CD4-positive, alpha-beta T cell treated with Interleukin-10 for 1 hour (primary cell): ENCODE measurements at places on chromosomes 4 and X.

DNA sequence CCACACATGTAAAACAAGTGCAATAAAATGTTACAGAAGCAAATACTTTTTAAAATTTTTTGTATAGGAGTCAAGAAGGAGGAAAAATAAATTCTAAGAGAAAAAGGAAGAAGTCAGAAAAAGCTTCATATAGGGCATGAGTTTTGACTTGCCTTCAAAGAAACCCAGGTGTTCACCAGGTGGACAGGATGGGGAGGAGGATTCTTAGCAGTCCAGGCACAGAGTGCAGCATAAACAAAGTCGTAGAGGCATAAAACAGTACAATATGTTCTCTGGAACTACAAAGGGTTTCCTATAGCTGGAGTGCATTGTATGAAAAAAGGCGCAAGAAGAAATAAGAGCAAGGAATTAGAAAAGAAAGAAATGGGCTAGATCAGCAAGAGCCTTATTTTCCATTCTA is 1.9 kb upstream of the SCFD2 start:
- DNase-seq = no peak

DNA sequence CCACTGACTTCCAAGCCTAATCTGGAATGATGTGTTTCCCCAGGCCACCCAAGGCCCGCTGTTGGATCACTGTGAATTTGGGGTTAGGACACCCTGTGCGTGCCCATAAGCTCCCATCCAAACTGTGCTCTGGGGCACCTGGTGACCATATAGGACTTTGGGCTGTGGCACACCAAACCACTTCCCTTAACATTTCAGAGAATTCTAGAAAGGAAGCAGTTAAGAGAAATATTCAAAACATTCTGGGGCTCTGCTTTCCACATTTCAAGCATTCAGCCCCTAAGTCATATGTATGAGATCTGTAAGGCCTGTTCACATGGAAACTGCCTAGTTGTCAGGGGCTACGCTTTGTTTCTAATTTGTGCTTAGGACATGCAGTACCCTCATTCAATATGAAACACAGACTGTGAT is 14.4 kb downstream of the VGLL1 start:
- DNase-seq = peak; percentile 26

DNA sequence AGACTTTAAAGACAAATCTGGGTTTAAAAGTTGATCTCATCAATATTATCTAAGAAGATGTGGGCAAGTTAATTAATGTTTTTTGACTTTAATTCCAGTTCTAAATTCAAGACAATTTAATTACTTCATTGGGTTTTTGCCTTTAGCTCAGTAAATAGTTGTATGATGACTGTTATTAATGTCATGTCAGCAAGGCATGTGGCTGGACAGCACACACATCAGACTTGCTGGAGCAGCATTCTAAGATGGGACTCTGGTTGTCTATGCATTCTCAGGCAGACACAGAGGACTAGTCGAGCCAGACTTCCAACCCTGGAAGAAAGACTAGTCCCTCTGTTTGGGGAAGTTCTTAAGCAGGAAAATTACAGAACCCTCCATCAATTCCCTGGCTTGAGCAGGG is 180.7 kb upstream of the GK2 start:
- DNase-seq = no peak

DNA sequence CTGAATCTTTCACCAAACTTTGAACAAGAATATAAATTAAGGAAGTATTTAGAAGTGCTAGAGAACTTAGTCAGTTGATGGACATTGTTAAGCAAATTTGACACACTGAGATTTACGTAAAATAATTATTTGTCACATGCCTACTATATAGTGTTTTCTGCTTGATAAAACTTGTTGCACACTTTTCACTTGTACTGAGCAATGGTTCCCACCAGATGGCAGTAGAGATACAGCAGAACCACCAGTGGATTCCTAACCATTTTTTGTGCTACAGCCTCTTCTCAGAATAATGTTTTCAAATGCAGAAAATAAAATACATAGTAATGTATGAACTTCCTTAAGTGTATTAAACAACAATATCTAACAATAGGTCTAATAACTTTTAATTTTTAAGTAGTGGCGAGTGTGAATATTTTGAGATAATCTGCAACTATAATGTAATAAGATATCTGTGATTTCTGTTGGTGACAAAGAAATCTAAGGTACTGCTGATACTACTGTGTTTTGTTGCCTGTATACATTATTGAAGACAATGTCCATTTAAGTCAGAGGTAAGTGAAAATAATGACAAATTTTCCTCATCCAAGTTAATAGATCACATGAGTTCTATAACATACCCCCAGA is 81.2 kb downstream of the APOOL start:
- peak; percentile 42 for DNase-seq

DNA sequence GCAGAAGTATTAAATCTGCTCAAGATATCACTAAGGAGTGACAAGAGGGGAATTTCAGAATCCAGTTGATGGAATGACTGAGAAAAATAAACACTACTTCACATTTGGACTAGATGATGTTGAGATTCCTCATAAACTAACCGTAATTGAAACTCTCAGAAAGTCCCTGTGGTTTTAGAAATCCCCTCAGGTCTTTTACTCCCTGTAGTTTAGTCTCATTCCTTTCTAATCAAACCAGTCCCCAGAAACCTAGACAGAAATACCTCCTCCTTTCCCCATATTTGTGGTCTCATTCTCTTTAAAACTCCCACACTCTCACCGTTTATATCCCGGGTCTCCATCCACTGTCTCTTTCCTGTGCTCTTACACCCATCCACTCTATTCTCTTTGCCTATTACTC is 15.0 kb upstream of the TLR1 start:
- DNase-seq = no peak

DNA sequence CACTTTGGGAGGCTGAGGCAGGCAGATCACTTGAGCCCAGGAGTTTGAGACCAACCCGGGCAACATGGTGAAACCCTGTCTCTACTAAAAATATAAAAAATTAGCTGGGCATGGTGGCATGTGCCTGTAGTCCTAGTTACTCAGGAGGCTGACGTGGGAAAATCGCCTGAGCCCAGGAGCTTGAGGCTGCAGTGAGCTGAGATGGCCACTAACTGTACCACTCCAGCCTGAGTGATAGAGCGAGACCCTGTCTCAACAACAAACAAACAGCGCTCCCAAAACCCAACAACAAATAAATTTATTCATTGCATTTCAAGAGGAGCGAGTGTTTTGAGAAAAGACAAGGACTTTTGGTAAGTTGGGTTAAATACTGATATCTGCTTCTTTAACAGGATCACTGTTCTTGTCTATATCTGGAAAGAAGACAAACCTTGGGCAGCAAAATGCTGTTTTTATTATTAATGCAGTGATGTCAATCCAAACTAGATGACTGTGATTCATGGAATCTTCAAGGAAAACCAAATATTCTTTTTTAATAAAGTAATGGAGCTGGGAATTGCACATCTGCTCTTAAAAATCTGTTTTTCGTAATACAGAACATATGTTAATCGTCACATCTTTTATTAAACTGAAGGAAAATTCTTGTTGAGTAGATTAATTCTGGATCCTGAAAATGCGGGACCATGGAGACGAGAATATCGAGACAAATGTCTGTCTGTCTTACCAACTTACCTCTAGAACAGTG is 90.8 kb upstream of the LIMCH1 start:
- DNase-seq = no peak

- DNase-seq = no peak
These were observed 3.6 kb upstream of the TMEM271 start for GRCh38 chr4:579543-580175.

- DNase-seq = no peak
These were observed 47.0 kb downstream of the SEC24D start for GRCh38 chr4:118788911-118789310.

DNA sequence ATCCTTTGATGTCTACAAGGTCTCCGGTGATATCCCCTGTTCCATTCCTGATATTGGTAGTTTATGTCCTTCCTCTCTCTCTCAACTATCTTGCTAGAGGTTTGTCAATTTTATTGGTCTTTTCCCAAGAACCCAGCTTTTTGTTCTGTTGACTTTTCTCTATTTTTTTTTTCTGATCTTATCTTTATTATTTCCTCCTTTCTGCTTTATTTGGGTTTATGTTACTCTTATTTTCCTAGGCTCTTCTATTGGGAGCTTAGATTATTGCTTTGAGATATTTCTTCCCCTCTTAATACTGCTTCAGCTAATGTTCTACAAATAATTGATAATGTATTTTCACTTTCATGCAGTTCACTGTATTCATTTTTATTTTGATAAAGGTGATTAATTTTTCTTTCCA is 44.2 kb downstream of the EIF2S3 start:
- no peak for DNase-seq

- no peak for DNase-seq
These were observed 95.0 kb downstream of the NYX start for GRCh38 chrX:41542135-41542534.

DNA sequence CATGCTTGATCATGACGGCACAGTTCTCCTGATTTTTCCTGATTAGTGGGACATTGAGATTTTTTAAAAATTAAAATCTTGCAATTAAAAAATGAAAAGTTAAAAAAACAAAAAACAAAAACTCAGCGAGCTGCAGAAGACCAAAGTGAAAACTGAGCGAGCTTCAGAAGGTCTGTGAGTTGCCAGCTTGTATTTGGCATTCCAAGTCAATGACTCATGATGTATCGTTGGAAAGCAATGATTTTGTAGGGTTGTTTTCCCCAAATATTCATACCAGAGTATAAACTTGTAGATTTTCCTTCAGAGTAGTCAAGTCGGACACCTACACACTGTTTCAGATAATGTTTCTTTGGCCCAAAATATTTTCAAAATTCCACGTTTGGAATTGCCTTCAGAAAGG is 76.9 kb downstream of the LRRC66 start:
- DNase-seq = no peak

GRCh38 chrX:17397074-17397473 is 22.1 kb downstream of the NHS start:
- DNase-seq = no peak

DNA sequence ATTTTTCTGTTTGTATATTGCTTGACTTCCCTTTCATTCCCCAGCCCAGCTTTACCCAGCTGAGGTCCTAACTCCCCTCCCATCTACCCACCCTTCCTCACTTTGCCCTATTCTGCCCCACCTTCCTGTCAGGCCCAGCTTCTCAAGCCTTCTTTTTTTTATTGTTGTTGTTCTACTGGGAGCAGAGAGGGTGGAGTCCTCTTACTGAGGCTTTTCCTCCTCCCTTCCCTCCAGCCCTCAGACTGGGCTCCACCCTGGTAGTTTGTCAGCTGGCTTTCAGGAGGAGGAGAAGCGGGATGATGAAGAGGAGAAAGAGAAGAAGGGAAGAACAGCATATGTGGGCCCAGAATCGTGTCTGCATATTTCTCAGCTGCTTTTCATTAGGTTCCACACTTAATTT is 3.2 kb upstream of the KLF8 start:
- DNase-seq = no peak
